Fibroblast of upper back skin (primary cell): ENCODE measurements at places on chromosomes 11 and 22.

GRCh38 chr11:82373781-82374542, 359.7 kb downstream of the FAM181B start:
- no peak for DNase-seq

DNA sequence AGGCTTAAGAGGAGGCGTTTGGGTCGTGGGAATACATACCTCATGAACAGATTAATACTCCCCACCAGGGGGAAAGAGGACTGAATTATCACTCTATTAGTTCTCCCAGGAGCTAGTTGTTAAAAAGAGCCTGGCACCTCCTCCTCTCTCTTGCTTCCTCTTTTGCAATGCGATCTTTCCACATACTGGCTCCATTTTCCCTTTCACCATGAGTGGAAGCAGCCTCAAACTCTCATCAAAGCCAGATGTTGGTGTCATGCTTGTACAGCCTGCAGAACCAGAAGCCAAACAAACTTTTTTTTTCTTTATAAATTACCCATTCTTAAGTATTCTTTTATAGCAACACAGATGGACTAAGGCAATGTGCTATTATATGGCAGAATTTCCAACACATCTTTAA, 258.5 kb downstream of the FAM76B start:
- DNase-seq = peak; percentile 69

GRCh38 chr11:134463716-134464115, 51.7 kb upstream of the B3GAT1 start:
- no peak for DNase-seq

DNA sequence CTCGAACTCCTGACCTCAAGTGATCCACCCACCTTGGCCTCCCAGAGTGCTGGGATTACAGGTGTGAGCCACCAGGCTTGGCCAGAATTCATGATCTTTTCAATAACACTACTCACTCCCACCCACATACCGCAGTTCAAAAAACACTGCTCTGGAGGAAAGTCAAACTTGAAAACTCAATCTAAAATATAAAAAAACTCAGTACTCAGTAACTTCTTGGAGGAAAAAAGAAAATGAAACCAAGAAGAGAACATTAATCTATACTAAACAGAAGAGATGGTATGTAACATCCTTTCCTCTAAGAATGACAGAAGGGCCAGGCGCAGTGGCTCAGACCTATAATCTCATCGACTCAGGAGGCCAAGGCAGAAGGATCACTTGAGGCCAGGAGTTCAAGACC, 58.3 kb downstream of the MRTFA start:
- no peak for DNase-seq

DNA sequence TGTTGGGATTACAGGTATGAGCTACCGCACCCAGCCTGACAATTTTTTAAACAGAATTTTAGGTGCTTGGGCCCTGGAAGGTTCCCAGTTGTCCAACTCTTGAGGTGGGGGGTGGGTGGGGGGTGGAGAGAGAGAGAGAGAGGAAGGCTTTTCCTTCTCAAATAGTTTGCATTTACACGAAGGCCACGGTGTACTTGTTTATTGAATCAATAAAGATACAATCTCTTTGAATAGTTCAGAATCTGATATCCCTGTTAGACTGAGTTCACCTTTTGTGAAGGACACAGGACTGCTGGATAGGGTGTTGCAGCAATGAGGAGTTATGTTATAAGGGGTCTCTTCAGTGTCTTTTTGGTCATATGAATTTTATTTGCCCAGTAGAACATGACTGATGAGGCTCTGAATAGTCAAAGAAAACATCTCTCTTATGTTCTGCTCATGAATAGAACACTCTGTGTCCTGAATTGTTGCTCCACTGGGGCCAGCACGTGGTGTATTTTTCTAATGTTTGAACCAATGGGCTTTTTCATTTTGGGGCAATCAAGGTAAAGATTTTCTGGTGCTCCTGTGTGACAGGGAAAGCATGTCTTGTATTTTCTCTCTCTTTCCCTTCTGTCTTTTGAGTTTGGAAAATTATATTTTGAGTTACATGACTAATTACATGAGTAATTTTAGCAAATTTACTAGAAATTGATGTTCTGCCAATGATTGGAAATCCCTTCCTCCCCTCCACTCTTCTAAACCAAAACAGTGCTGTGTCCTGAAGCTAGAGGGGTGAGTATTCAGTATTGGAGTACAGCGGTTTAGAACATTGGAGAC, 61.7 kb downstream of the PTPRJ start:
- DNase-seq = no peak

GRCh38 chr22:43228330-43228729, 41.4 kb upstream of the TTLL12 start:
- DNase-seq = peak; percentile 14

DNA sequence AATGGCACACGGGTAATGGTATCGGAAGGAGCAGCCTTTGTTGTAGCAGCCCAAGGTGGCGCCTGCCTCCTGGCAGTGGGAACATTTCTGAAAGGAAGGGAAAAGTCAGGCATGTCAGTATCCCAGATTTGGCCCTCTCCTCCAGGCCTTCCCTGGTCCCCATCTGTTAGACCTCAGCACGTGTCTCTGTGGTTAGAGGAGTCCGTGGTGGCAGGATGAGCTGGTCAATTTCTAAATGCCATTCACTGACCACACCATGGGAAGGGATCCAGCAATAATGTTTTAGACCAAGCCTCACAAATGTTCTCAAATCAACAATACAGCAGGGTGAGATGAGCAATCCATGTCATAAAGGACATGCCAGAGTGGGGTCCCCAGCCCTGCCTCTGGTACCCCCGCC, 49.0 kb upstream of the CYP2D6 start:
- peak; percentile 75 for DNase-seq

- DNase-seq = no peak
These were observed 18.1 kb upstream of the RELT start for GRCh38 chr11:73358071-73358470.

DNA sequence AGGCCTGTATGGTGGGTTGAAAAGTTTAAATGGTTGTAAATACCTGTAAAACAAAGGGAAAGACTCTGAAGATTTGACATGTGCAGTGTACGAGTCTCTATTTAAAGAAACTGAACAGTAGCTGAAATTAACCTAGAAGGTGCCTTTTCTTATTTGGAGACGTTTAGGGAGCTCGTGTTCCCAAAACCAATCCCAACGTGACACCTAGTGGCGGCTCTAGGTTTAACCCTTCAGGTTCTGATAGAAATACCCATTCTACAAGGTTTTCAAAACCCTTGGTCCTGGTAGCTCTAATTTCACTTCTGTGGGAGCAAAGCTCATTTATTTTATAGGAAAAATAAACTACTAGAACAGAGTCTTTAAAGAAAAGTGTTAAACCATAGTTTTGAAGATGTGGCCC, 258.3 kb downstream of the LRRC4C start:
- DNase-seq = peak; percentile 53

DNA sequence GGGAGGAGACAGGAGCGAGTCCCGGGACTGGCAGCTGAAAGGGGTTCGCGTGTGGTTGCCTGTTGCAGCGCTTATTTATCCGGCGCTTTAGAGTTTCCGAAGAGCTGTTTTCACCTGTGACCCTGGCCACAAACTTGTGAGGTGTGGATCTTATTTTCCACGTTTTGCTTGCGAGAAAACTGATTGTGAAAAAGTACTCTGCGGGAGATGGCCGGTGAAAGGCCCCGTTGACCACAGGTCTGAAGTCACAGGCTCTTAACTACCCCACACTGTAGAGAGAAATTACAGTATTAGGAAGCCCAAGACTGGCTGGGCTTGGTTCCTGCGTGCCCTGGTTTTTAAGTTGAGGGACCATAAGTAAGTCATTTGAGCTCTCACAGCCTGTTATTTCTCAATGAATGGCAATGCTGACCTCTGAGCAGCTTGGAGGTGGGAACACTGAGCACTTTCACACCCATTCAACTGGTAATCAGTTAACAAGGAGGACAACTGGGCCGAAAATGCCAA, 379 bp upstream of the RAB38 start:
- DNase-seq = no peak

DNA sequence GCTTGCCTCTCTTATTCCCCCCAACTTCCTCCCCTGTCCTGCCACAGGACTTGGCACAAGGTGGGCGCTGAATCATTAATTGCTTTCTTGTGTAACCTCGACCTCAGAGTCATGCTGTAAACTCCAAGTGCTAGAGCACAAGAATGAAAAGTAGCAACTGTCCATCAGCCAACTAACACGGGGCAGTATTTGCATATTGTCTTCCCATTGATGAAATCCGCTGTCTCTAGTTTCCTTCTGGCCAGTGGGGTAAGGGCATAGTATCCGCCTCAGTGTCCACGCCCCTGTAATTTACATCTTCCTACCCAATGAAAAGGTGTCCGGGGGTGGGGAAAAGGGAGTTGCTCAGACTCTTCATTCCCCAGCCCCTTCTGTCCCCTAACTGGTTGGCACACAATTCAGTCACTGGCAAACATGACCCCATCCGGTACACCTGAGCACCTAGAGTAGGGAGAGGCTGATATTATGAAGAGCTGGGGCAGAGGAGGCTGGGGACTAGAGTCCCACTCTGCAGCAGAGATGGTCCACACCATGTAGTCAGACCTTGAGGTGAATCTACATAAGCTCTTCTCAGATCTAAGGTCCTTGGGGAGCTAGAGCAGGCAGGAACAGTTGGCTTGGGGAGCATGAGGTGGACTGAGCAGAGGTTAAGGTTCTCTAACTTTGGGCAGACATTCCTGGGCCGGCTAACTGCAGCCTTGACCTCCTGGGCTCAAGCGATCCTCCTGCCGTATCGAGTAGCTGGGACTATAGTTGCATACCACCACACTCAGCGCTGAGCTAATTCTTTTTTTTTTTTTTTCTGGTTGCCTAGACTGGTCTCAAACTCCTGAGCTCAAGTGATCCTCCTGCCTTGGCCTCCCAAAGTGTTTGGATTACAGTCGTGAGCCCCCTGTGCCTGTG, 6.8 kb upstream of the GGA1 start:
- DNase-seq = peak; percentile 40

- DNase-seq = peak; percentile 43
These were observed 35.9 kb upstream of the LYVE1 start for GRCh38 chr11:10604340-10604748.

GRCh38 chr22:26174280-26174679, 5.0 kb downstream of the SEZ6L start:
- DNase-seq = no peak

GRCh38 chr11:128884703-128885338, 6.3 kb upstream of the KCNJ5 start:
- DNase-seq = peak; percentile 65
